ENCODE measurements at places on chromosomes 5 and 9. TPM values are rescaled to one million over a fixed set of nuclear protein-coding genes. Genes with fewer than 3 reads are reported as not detected.

Gene OR1J2
- total RNA-seq: not detected

Gene ECPAS
- total RNA-seq: 49.1 TPM

Gene CCDC152
- 0.63 TPM for total RNA-seq

Gene HOMER1
- total RNA-seq: 9.7 TPM

Gene FGF10
- not detected for total RNA-seq

Gene CAPSL
- total RNA-seq: not detected

Gene OMD
- not detected for total RNA-seq

All from mononuclear cell (primary cell).